ENCODE measurements at places on chromosomes 7 and 10. TPM values are rescaled to one million over a fixed set of nuclear protein-coding genes. Genes with fewer than 3 reads are reported as not detected.

Gene UCN3
- polyA plus RNA-seq, result not detected

GRCh38 chr7:16498122-16498521, 28.5 kb upstream of the LRRC72 start:
- no peak for DNase-seq

- DNase-seq, result peak; percentile 43
Observed at GRCh38 chr7:123154231-123154860, 45.4 kb downstream of the SLC13A1 start.

DNA sequence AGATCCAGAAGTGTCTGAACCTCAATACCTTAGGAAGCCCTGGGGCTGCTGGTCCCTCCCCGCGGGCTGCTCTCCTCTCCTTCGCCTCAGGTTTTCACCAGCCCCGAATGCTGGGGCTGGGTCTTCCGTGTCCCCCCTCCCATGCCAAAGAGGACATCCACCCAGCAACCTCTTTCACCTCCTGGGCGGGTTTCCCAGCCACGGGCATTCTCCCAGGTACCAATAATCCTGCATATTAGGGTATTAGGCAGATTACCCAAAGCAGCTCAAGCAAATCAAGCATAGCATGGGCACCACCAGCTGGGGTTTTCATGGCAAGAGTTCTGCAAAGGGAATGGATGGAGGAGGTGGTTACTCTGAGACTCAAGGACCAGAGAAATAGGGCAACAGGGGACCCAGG, 224.4 kb downstream of the KCNMA1 start:
- DNase-seq, result no peak

GRCh38 chr10:5760515-5760914, 52.7 kb downstream of the GDI2 start:
- no peak for DNase-seq

Gene GJC3
- polyA plus RNA-seq, result 0.11 TPM

Gene WNT2
- polyA plus RNA-seq, result 0.30 TPM

GRCh38 chr7:151725844-151726651, 150.9 kb downstream of the PRKAG2 start:
- no peak for DNase-seq

GRCh38 chr7:96306385-96307125, 15.3 kb downstream of the SLC25A13 start:
- no peak for DNase-seq

DNA sequence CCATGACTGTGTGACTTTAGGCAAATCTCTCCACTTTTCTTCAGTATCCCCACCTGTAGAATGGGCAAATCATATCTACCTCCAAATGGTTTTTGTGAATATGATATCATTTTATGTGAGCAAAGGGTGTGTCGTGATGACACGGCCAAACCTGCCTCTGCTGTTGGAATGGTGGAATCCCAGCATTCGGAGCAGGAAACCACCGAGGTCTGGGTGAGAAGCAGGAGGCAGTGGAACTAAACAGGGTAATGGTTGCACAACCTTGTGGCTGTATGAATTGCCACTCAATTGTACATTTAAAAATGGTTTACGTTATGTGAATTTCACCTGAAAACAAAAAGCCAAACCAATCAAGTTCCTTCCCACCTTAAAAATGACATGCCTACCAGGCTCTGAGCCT, 131.4 kb upstream of the ZMIZ1 start:
- no peak for DNase-seq

DNA sequence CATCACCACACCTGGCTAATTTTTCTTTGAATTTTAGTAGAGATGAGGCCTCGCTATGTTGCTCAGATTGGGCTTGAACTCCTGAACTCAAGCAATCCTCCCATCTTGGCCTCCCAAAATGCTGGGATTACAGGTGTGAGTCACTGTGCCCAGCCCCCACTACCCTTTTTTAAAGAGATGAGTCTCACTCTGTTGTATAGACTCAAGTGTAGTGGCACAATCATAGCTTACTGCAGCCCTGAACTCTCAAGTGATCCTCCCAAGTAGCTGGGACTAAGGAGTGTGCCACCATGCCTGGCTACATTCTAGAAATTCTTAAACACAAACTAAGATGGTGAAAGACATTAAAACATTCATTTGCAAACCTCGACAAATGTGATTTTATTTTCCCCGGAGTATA, 12.6 kb downstream of the SYPL1 start:
- DNase-seq, result no peak

GRCh38 chr10:11245510-11245909, 227.8 kb downstream of the CELF2 start:
- DNase-seq, result peak; percentile 84

DNA sequence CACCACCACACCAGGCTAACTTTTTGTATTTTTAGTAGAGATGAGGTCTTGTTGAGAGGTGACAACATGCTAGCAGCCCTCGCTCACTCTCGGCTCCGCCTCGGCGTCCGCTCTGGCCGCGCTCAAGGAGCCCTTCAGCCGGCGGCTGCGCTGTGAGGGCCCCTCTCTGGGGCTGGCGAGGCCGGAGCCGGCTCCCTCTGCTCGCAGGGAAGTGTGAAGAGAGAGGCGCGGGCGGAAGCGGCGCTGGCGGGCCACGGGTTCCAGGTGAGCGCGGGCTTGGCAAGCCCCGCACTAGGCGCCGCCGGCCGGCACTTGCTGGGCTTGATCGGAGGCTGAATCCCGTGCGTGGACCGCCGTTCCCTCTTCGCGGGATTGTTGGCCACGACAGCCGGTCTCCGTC, 83.0 kb downstream of the EEPD1 start:
- no peak for DNase-seq

GRCh38 chr7:50711271-50712175, 71.2 kb downstream of the GRB10 start:
- no peak for DNase-seq

GRCh38 chr7:84250452-84250851, 55.9 kb upstream of the SEMA3A start:
- DNase-seq, result no peak

DNA sequence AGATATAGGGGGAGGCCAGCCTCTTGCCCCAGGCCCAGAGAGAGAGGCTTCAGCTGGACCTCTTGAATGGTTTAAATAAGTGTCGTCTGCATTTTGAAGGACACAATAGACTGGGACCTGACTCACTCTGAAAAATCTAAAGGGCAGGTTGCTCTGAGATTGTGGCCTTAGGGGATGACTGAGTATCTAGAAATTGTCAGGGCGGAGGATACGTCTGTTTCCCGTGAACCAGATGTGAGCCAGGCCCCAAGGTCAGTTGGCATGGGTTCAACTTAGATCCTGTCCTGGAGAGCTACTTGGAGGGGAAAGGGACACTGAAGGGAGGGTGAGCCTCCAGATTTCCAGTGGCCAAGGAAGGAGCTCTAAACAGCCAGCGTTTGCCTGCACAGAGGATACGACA, 110.2 kb downstream of the CHN2 start:
- no peak for DNase-seq

- DNase-seq, result no peak
Observed at GRCh38 chr10:49500412-49500811, 38.5 kb downstream of the ERCC6 start.
